ENCODE measurements at places on chromosomes 2 and 18.
A peak's percentile ranks its signal among the peaks of the same experiment; 100 is the strongest.

DNA sequence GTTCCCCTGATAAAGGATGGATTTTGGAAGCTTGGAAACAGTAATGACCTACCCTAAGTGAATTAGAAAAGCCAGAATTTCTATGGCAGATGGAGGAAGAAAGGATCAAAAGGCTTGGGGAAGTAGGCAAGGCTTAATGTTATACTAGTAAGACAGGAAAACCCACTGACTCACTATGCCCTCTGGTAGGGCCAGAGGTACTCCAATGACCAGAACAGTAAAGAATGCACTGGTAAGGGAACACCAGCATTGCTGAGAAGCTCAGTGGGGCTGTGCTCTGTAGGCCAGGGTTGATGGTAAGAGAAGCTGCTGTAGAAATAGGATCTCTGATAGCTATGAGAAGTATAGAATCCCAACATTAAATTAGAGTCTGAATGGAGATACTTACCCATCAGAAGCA lies 126.4 kb downstream of the GFPT1 start:
- no peak for DNase-seq

DNA sequence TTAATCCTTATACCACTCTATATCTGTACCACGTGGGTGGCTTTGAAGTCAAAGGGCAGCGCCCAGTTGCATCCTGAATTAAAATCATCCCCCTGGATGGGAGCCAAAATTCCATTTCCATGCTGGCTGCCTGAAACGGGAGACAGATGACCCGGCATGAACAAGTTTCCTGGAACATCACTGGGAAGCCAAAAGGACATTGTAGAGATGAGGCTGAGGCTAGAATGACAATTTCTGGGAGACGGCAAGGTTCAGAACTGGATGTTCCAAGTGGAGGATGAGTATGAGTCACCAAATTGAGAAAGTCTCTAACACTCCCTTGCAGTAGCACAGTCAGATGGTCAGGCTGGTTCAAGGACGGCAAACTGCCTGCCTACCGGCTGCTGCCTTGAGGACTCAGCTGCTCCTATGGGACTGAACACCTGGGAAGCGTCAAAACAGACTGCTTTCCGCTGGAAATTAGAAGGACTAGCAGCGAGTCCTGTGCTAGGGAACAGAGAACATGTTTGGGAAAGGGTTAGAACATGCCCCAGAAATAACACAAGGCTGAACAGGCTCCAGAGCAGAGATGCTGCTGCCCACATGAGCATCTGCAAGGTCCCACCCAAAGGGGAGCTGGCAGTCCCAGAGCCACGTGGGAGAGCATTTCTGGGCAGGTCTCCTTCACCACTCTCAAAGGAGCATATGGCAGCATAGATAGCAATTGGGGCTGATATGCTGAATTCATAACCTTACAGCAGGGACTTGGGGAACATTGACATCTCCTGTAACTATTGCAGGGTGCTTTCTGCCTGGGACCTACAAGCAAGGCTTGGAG lies 32.0 kb downstream of the YPEL5 start:
- DNase-seq: no peak

- peak; percentile 27 for DNase-seq
Measured at GRCh38 chr2:204108330-204108751, 171.8 kb downstream of the ICOS start.

- DNase-seq: no peak
Measured at GRCh38 chr2:181250691-181251090, 206.5 kb upstream of the ITGA4 start.

DNA sequence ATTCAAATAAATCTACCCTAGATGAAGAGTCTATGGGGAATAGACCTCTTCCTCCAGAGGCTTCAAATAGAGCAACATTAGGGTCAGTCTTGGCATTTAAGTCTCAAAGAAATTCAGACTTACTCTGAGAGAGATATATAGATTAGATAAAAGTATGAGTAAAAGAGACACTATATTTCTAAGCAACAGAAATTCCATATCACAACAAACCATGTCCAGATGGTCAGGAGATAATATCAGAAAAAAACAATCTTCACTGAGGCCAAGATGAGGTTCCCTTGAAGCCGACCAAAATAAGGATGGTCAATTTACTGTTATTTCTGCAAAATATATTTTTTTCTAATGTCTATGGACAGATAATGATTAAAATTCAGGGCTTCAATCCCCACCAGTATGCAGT lies 89.1 kb upstream of the NOSTRIN start:
- DNase-seq: no peak

- no peak for DNase-seq
Measured at GRCh38 chr2:49129034-49129433, 25.3 kb downstream of the FSHR start.

GRCh38 chr2:106943468-106944200 lies 57.7 kb upstream of the ST6GAL2 start:
- DNase-seq: no peak

DNA sequence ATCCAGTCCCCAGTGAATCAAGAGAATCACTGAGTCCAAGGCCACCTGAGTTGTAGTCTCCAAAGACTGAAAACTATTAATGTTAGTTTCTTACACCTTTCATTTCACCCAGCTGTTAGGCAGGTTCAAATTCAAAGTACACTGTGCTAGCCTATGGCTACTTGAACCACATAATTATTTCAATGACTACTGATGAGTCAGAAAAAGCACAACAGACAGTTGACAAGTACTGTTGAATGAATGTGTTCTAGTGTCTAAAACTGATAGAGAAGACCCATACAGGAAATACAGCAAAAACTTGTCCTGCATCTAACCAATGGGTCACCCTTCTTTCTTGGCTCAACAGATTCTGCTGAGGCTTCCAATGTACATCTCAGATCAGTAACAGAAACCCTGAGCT lies 160.9 kb downstream of the MYO5B start:
- no peak for DNase-seq

GRCh38 chr2:118492335-118492734 lies 355.1 kb downstream of the EN1 start:
- no peak for DNase-seq

DNA sequence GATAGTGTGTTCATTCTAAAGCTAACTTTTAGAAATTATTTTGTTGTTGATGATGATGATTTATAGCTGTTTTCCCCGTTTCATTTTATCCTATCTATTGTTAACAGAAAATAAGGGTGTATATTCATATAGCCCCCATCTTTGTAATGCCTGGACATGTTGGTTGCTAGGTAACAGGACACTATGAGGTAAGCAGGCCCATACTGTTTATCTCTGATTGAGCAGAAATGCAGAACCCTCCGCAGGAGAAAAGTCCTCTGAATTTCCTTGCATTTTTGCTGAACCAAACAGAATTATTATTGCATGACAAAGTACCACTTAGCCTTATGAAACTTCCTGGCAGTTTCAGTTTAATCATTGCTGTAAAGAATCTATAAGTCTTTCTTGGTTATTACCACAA lies 339.4 kb downstream of the DCC start:
- DNase-seq: no peak

- no peak for DNase-seq
Measured at GRCh38 chr18:57813245-57813644, 10.1 kb upstream of the ATP8B1 start.
